ENCODE measurements at places on chromosomes 2 and 18.

DNA sequence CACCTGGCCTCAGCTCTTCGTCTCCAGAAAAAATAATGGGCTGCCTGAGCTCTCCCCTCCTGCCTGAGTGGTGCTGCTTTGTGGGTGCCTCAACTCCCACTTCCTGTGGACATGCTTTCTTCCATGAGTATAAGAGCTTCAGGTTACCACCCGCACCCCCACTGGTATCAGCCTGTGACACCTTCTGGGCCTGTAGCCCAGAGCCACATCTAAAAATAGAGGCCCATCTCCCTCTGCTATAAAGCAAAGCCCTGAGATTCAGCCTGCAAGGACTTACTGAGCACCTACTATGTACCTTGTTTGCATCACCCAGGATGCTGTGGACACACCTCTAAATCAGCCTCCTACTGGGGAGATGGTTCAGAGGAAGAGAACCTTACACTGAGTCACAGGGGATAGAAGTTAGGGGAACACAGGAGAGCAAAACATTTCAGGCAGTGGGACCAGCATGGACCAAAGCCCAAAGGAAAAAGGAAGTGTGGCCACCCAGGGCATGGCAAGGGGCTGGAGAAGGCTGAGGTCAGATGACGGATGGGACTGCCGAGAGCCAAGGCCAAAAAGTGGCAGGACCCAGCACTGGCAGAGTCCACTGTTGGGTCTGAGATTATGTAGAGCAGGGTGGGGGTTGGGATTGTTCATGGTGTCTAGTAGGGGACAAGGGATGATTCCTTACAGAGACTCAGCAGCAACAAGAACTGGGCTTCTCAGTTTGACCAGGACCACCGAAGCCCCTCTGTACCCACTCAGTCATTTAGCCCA lies 123.7 kb upstream of the PPP1CB start:
- no peak for DNase-seq

- DNase-seq = no peak
These were observed 145.5 kb downstream of the CALCRL start for GRCh38 chr2:187302586-187302985.

DNA sequence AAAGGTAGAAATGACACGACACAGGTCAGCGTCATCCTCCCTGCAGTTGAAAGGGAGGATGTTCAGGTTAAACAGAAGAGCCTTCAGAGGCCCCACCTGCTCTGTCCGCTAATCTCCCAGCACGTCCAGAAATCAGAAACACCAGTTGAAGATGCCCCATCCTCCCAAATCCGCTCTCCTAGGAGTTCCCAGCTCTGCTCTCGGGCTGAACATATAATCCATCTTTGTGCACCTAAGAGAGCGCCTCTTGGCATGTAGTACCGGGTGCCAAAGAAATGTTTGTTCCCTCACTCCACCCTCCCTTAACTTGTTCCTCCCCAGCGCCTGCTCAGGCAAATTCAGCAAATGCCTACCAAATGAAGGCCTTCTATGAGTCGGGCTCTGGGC lies 145.2 kb upstream of the SMAD2 start:
- no peak for DNase-seq

DNA sequence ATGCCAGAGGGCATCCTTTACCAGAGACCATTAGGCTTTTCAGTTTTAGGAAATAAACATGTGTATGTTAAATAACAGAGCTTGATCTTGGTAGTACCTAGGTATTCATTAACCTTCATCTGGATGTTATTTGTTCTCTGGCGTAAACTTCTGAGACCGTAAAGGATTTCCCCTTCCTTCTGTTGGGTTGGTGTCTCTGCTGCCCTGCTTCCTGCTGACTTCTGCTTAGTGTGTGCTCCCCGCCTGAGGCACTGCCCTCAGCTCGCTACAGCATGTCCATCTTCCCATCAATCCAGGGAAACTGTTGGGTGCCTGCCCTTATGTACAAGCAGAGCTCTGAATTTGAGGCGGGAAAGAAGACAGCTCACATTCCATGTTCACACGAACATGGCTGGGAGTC lies 177.9 kb downstream of the TPGS2 start:
- DNase-seq = no peak

DNA sequence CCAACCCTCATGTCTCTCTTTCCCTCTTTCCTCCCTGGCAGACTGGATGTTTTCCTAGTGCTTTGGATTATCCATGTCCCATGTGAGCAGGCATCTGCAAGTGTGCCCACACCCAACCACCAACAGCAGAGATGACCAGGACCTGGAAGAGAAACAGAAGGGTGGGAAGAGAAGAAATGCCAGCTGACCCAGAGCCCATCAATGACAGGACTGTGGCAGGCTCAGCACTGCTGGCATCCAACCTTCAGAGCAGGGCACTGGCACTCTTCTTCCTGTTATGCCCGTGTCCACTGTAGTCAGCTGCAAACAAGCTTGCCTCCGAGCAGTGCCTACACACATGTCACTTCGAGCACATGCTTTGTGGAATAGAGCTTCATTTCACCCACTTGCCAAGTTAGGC lies 121.1 kb downstream of the TANC1 start:
- no peak for DNase-seq

DNA sequence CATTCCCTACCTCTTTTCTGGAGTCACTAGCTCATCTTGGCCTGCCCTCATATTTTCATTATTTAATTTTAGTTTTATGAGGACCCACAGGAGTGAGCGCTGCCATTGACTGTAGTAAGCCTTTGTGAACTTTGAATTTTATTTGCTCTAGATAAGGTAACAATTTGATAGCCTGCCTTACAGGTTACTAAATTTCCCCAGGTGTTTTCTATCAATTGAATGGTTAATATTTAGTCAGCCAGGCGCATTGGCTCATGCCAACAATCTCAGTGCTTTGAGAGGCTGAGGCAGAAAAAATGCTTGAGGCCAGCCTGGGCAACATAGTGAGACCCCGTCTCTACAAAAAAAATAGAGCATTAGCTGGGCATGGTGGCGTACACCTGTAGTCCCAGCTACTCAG lies 50.2 kb downstream of the DAW1 start:
- DNase-seq = no peak

DNA sequence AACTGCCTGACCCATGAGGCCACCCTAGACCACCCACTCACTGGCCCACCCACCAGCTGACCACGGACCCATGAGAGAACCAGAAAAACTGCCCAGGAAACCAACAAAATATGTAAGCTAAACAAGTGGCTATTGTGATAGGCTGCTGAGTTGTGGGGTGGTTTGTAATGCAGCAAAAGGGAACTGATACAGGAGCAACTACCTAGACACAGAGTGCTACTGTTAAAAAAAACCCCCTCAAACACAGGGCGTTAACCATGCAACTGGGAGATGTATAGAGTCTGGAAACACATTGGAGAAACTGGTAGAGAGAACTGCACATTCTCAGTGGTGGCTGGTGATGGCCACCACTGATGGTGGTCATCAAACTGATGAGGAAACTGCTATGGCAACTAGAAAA lies 206.3 kb upstream of the GYPC start:
- no peak for DNase-seq

DNA sequence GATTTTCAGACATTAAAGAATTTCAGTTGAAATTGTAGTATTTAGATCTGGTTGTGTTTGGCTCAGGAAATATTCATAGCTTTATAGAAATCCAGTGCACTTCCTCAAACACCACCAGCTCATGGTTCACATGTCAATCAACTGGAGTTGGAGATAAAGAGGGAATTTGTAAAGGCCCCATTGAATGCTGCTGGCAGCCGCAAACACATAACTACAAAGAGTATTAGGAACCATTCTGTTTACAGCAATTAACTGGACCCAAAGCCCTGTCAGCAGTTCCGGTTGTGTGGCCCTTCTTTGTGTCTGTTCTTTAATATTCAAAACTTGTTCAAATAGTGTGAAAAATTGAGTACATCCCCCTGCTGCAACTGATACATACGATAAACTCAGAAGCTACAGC lies 107.4 kb upstream of the LRRTM4 start:
- no peak for DNase-seq

DNA sequence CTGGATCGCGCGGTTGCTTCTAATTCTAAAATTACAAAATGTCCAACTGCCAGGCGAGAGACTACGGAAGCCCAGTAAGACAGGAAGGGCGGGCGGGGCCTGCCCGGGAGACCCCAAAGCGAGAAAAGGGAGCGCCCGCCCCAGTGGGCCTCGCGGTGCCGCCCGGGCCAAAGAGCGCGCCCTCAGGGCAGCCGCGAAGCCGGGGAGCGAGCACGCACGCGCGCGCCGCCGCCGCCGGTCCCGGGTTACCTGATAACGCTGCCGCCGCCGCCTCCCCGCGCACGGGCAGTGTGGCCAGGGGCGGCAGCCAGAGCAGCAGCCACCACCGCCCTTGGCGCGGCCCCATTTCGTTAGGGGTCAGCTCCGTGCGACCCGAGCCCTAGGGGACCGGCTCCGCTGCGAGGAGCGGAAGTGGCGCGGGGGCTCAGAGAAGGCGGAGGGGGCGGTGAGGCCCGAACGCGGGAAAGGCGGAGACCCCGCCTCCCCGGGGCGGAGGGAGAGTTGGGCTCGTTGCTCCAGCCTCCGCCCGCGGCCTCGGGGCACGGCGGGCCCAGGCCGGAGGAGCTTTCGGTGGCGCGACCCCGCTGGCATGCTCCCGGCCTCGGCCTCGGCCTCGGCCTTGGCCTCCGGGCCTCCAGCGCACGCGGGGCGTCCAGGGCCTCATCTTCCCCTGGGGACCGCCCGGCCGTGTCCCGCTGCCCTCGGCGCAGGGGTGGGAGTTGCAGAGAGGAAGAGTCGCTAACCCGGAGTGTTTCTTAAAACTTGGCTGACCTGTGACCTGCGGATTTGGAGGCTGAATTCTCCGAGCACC lies at the start of gene NEMP2:
NEMP2 (minus strand) TSS at position 413 of the 811 bp plus-strand sequence; CDS start at position 346, 67 bp downstream.
- peak; percentile 78 for DNase-seq

GRCh38 chr2:113268621-113269360 lies 9.9 kb downstream of the PAX8 start:
- DNase-seq = no peak

DNA sequence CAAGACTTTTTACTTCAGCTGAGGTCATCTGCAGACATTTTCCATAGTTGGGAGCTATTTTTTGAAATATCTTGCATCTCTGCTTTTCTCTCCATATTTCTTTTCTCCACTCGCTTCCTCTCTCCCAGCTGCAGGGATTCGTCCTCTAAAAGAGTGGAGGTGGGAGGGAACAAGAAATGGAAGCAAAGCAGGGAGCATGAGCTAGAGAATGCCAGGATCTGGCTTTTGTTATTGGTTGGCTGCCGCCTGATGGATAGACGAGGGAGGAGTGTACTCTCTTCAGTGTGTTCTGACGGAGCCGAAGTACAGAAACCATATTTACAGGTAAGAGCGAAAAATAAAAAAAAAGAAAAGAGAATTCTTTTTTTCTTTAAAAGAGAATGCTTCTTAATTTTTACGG lies at the start of gene CSRNP3:
CSRNP3 (plus strand) TSS at position 282 of the 400 bp plus-strand sequence. CDS start 125,368 bp downstream, outside the sequence.
- DNase-seq = no peak

DNA sequence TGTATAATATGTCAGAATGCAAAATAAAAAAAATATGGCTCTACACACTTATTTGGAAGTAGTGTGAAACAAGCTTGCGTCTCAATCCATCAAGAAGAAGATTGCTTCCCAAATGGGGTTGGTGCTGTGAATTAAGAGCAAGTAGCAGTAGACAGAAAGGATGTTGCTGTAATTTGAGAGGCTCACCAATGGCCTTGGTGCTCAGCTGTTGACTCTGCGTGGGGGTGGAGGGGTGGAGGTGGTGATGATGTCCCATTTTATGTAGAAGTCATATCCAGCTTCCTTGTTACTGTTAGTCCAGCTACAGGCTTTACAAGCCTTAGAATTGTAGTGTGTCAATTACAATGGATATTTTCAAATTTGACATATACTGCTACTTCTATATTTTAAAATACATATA lies 223.4 kb upstream of the RND3 start:
- DNase-seq = no peak

- DNase-seq = no peak
These were observed 784.1 kb upstream of the CDH7 start for GRCh38 chr18:64966667-64967066.

DNA sequence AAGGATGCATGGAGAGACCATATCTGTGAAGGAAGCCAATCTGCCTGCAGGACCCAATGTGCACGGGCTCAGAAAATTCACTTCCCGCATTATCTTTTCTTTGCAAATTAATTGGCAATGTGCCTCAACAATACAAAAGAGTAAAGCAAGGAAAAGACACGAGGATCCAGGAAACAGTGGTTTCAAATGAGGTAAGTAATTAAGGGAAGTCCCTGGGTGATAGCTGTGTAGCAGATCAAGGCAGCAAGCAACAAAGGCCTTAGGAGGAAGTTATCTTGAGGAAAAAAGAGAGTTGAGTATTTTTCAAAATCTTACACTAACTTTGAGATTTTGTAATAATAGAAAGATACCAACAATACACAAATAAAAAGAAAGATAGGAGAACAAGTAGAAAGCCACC lies 44.3 kb upstream of the TGIF1 start:
- DNase-seq = no peak

- DNase-seq = no peak
These were observed 134.2 kb downstream of the DTNB start for GRCh38 chr2:25539136-25539535.

GRCh38 chr2:43086451-43087221 lies 139.8 kb downstream of the ZFP36L2 start:
- DNase-seq = no peak

- no peak for DNase-seq
These were observed 119.2 kb upstream of the ACVR1C start for GRCh38 chr2:157747695-157748370.

- DNase-seq = no peak
These were observed 90.0 kb downstream of the CRACDL start for GRCh38 chr2:98846041-98846440.

- DNase-seq = no peak
These were observed 78.8 kb downstream of the INSIG2 start for GRCh38 chr2:118167026-118167425.

All from stimulated activated CD4-positive, alpha-beta T cell treated with anti-CD3 and anti-CD28 coated beads, Interleukin-4, amount 100 ng/mL, for 48 hours (primary cell).